Activated T-helper 9 cell treated with anti-CD3 and anti-CD28 coated beads, Interleukin-2, amount 50 U/mL, for 16 hours (primary cell): ENCODE measurements at places on chromosomes 11 and 22.
A peak's percentile ranks its signal among the peaks of the same experiment; 100 is the strongest.

DNA sequence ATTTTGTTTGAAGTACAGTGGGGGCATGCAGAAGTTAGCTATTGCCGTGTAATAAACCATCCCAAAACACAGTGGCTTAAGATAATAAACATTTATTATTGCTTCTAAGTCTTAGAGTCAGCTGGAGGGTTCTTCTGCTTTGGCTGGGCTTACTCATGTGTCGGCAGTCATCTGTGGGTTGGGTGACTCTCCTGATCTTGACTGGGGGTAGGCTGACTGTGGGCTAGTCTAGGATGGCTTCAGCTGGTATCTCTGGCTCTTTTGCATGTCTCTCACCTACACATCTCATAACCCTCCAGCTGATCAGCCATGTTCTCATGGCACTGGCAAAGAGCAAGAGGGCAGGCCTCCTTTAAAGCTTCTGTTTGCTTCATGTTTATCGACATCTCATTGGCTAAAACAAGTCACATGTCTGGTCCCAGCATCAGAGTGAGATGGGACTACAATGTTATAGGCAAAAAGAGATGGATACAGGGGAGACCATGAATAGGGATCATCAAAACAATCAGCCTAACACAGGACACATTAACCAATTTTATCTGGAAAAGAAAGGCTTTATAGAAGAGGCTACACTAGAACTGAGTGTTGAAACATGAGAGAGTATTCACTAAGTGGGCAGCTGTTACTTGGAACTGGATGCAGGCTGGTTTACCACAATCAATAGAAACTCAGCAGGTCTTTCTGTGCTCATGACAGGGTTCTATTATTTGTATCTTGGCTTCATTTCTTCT, 5.1 kb downstream of the LRRC51 start:
- no peak for DNase-seq

GRCh38 chr22:22343581-22344296, 99.2 kb downstream of the VPREB1 start:
- DNase-seq, result no peak

DNA sequence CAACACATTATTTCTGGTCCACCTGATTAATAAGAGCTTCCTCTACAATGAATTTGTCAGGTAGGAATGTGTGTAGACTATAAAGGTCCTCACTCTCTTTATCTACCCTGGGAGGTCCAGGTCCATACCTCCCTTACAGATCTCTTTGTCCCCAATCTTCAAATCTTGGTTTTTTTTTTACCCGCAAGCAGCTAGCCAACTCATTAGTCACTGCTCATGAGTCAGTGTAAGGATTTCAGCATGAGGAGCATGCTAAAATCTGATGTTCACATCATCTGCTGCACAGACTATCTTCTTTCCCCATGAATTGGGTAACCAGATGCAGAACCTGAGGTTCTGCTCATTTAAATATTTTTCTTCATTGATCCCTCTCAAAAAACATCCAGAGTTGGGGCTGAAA, 397.0 kb upstream of the ISX start:
- DNase-seq, result no peak

- DNase-seq, result no peak
These were observed 48.8 kb upstream of the GALNT18 start for GRCh38 chr11:11670574-11670973.

DNA sequence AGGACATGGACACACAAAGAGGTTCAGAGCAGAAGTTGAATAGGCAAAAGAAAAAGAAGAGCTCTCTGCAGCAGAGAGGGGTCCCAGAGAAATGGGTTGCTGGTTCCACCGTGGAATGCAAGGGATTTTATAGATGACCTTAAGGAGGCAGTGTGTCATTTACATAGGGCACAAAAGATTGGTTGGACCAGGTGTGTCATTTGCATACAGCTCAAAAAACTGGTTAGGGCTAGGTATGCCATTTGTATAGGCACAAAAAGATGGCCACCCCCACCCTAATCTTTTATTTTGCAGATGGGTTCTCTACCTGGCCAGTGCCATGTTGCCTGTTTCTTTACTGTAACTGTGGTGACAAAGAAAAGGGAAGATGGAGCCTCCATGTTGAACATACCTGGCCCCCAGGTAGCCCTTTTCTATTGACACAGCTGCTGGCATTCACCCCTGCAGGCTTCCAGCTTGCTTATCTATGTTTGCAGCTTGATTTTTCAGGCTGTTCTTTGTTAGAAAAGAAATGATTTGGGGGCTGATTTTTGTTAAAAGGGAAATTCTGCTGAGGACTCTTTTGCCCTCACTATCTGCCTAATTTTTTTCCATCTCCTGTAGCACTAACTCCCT, 3.1 kb upstream of the CAVIN3 start:
- no peak for DNase-seq

DNA sequence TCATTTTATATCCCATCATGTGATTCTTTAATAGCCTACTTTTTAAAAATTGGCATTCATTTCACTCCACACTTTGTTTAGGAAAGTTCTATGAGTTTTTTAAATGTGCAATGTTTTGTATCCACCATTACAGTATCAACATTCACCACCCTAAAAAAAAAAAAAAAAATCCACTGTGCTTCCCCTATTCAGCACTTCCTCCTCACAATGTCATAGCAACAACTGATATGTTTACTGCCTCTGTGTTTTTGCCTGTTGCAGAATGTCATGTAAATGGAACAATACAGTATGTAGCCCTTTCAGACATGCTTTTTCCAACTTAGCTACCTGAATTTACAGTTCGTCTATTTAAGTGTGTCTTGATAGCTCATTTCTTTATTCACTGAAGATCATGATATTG, 754.2 kb downstream of the FAM181B start:
- DNase-seq, result no peak

DNA sequence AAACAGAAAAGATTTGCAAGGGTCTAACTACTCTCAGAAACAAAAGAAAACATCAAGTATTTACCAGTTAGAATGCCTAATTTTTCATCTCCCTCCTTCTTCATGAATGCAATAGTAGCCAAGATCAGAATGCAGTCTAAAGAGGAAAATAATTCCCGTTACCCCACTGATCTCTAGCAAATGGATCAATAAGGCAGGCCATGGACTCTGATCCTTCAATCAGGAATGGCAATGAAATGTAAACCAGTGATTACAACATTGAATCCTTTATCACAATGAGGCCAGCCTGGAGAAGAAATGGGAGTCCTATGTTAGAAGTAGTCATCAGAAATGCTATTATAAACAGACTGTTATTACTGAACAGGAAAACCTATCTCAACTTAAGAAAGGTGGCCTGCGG, 106.6 kb downstream of the APOL5 start:
- DNase-seq, result no peak

GRCh38 chr11:46119352-46120216, 1.7 kb downstream of the PHF21A start:
- DNase-seq, result peak; percentile 44

GRCh38 chr11:126281666-126282175, 1.2 kb upstream of the TIRAP start:
- DNase-seq, result no peak
